ENCODE measurements at places on chromosomes 2 and 18. TPM values are rescaled to one million over a fixed set of nuclear protein-coding genes. Genes with fewer than 3 reads are reported as not detected.

GRCh38 chr2:124689348-124689747 is 664.3 kb downstream of the CNTNAP5 start:
- H3K4me3 ChIP-seq = no peak overlapping the region
- no peaks in the 10 kb centered on the region for H3K4me1 ChIP-seq
- no peaks in the 10 kb centered on the region for H3K36me3 ChIP-seq
- no peaks in the 10 kb centered on the region for H3K27me3 ChIP-seq
- DNase-seq = no peak
- no peak overlapping the region for H3K27ac ChIP-seq

- DNase-seq = no peak
- peaks cover 24% of the 10 kb centered on the region for H3K4me1 ChIP-seq
- peak overlapping the region; percentile 67 for H3K27ac ChIP-seq
- no peak overlapping the region for H3K4me3 ChIP-seq
These were observed 108.2 kb upstream of the PTPRM start for GRCh38 chr18:7458884-7459283.

- H3K4me3 ChIP-seq = no peak overlapping the region
- DNase-seq = no peak
- H3K27ac ChIP-seq = no peak overlapping the region
- H3K4me1 ChIP-seq = no peaks in the 10 kb centered on the region
- H3K27me3 ChIP-seq = no peaks in the 10 kb centered on the region
- H3K36me3 ChIP-seq = no peaks in the 10 kb centered on the region
These were observed 169.4 kb upstream of the SERPINE2 start for GRCh38 chr2:224208443-224208842.

GRCh38 chr2:102315921-102316320 is 4.6 kb downstream of the IL1RL1 start:
- H3K27me3 ChIP-seq = peaks cover 10% of the 10 kb centered on the region
- no peak overlapping the region for H3K27ac ChIP-seq
- H3K36me3 ChIP-seq = no peaks in the 10 kb centered on the region
- no peak overlapping the region for H3K4me3 ChIP-seq
- DNase-seq = no peak
- H3K4me1 ChIP-seq = no peaks in the 10 kb centered on the region

TMEM163 gene
- total RNA-seq = 0.72 TPM

C1QL2 gene
- not detected for total RNA-seq

CHRND gene
- total RNA-seq = not detected

RAX gene
- not detected for total RNA-seq

MROH2A gene
- total RNA-seq = not detected

CTAGE1 gene
- total RNA-seq = not detected
